B cell (primary cell): ENCODE measurements at places on chromosomes 16 and 17. TPM values are rescaled to one million over a fixed set of nuclear protein-coding genes. Genes with fewer than 3 reads are reported as not detected.

TAC4 gene
- not detected in 2 replicates for polyA plus RNA-seq

NHLRC4 gene
- polyA plus RNA-seq = 1.3 and 2.2 TPM in 2 replicates

CYB561 gene
- polyA plus RNA-seq = 3.5 and 6.2 TPM in 2 replicates

CES4A gene
- polyA plus RNA-seq = 17.3 and 18.9 TPM in 2 replicates

ZNF821 gene
- polyA plus RNA-seq = 35.8 and 38.1 TPM in 2 replicates

MAP2K6 gene
- 2.4 and 3.4 TPM in 2 replicates for polyA plus RNA-seq

IGF2BP1 gene
- polyA plus RNA-seq = not detected in 2 replicates

ZP2 gene
- not detected in 2 replicates for polyA plus RNA-seq

OTOP3 gene
- polyA plus RNA-seq = not detected in 2 replicates

CLUH gene
- polyA plus RNA-seq = 54.2 and 64.6 TPM in 2 replicates

KRTAP4-6 gene
- not detected in 2 replicates for polyA plus RNA-seq

ATPAF2 gene
- 60.5 and 70.5 TPM in 2 replicates for polyA plus RNA-seq

MEIOC gene
- polyA plus RNA-seq = 0.10 TPM in 1 of 2 replicates, not detected in the other

SLC9A5 gene
- polyA plus RNA-seq = 1.1 and 1.7 TPM in 2 replicates

CANT1 gene
- 17.3 and 17.8 TPM in 2 replicates for polyA plus RNA-seq

CCL13 gene
- not detected in 2 replicates for polyA plus RNA-seq

KRT9 gene
- not detected in 2 replicates for polyA plus RNA-seq

CORO6 gene
- 1.1 and 1.4 TPM in 2 replicates for polyA plus RNA-seq

SLC25A10 gene
- polyA plus RNA-seq = 2.9 and 3.9 TPM in 2 replicates

EEF2KMT gene
- 5.8 and 8.0 TPM in 2 replicates for polyA plus RNA-seq

PPL gene
- polyA plus RNA-seq = 0.07 TPM in 1 of 2 replicates, not detected in the other

CAMTA2 gene
- 37.1 and 48.3 TPM in 2 replicates for polyA plus RNA-seq

C1QTNF1 gene
- polyA plus RNA-seq = not detected in 2 replicates

APRT gene
- polyA plus RNA-seq = 121 and 161 TPM in 2 replicates

CD19 gene
- polyA plus RNA-seq = 478 and 548 TPM in 2 replicates

DNASE1L2 gene
- 1.6 TPM in 2 replicates for polyA plus RNA-seq

RTN4RL1 gene
- 0.03 TPM in 1 of 2 replicates, not detected in the other for polyA plus RNA-seq

STH gene
- not detected in 2 replicates for polyA plus RNA-seq

RHBDL3 gene
- polyA plus RNA-seq = not detected in 2 replicates

KRT12 gene
- not detected in 2 replicates for polyA plus RNA-seq

DRC7 gene
- 0.12 TPM in 1 of 2 replicates, not detected in the other for polyA plus RNA-seq

SEPTIN12 gene
- 0.07 TPM in 1 of 2 replicates, not detected in the other for polyA plus RNA-seq

SP2 gene
- 25.4 and 27.5 TPM in 2 replicates for polyA plus RNA-seq
